ENCODE measurements at places on chromosomes 16 and 17.
A peak's percentile ranks its signal among the peaks of the same experiment; 100 is the strongest.

- no peak for DNase-seq
Measured at GRCh38 chr17:15019158-15019557, 246.0 kb downstream of the PMP22 start.

DNA sequence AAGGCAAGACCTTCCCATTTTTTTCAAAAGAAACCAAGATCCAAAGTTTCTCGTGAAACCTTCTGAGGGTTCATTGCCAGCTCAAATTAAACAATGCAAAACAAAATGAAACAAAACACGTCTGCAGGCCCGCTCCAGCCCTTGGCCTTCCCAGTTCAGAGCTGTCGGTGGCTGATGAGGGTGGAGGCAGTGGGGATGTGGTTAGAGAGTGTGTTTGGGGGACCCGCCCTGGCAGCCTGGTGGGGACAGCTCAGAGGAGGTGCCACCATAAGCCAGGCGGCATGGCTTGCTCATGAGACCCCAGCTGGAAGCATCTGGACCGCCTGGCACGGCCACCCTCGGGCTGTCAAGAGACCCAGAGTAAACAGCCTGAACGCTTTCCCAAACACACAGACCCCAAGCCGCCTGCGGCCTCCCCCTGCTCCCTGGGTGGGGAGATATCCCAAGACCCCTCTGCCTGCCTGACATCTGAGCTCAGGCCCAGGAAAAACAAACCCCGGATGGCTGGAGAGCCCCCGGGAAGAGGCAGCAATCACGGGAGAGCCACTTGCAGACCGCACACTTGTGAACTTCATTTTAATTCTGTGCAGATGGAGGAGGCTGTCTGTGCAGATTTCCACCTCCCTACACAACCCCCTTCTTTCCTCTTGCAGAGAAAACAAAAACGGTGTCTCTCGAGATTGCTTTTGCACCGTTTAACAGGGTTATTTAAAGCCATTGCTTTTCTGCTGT, 35.4 kb upstream of the LITAF start:
- DNase-seq, result no peak

- DNase-seq, result peak; percentile 75
Measured at GRCh38 chr16:68284847-68285246, 20.5 kb downstream of the SLC7A6 start.

GRCh38 chr16:56876048-56876447, 11.0 kb downstream of the SLC12A3 start:
- no peak for DNase-seq

DNA sequence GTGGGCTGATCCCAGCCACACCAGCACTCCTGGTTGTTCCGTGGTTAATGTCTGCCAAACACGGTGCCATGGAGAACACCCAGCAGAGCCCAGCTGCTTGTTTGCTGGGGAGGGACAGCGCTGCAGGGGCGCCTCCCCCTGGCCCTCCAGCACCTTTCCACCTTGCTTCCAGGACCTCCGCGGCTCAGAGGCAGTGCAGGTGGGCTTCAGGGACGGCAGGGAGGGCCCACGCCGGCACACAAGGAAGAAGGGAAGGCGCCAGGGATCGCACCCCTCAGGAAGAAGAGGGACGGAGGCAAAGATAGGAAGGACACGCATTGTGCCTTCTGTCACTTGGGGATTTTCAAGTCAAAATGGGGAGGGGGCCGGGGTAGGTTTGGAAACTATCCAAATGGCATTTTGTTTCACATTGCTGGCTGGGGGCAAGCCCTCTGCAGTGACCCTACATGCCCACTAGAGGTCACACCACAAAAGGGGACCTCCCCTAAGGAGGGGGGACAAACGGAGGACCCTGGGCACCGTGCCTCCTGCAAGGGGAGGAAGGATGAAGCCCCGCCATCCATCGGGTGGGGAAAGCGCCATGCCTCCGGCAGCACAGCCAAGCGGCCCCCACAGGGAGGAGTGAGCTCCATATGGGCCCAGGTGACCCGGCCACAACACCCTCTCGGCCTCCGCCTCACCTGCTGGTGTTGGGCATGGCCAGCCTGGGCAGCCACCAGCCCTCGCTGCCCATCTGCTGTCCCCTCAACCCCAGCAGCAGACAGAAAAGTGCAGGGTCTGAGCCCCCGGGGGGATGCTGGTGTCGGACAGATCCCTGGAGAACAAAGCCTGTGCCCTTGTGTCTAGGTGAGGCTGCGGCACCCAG, 7.5 kb upstream of the C16orf95 start:
- peak; percentile 62 for DNase-seq

DNA sequence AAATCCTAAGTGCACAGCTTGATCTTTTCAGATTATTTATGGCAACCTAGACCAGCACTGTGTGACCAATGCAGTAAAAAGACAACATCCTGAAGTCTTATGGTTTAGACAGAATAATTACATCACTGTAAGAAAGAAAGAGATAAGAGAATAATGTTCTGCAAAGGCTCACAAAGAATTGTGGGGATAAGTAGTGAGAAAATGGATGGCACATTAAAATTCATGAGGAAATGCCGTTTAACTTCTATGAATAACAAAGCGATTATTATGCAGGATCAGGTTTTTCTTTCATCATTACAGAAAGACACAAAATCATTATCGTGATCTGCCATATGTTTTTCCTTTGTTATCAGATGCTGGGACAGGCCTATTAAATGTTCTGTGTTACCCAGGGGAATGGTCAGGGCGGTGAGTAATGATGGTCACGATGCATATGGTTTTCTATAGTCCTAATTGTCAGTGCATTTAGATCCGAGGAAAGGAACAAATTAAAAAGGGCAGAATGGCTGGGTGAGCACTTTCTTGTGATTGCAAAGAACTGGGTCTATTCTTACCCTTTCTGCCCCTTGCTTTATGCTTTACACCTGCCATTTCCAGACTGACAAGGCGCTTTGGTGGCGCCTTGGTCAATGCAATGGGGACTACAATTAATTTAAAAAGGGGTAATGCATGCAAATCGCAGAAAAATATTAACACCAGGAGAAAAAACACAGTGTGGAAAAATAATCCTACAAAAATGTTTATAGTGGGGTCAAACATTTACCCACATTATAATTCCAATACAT, 18.1 kb upstream of the DHX40 start:
- peak; percentile 70 for DNase-seq

- DNase-seq, result no peak
Measured at GRCh38 chr17:83089328-83090132, 10.1 kb downstream of the METRNL start.

GRCh38 chr17:38815576-38816193, 9.4 kb downstream of the CWC25 start:
- peak; percentile 37 for DNase-seq

DNA sequence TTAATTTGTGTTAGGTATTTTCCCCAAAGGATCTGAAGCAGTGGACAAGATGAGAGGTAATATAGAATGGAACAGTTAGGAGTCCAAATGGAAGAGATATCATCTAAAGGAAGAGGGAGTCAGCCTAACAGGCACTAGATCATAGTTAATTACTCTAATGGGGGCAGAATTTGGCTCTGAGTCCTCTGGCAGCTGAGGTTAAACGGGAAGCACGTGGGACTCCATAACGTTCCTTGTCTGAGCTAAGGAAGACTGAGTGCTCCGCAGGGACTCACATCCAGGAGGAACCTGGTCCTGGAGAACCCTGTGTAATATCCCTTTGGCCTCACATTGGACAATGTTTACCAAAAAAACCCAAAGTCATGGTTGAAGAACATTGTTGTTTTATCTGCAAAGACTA, 46.6 kb upstream of the TEX2 start:
- no peak for DNase-seq

DNA sequence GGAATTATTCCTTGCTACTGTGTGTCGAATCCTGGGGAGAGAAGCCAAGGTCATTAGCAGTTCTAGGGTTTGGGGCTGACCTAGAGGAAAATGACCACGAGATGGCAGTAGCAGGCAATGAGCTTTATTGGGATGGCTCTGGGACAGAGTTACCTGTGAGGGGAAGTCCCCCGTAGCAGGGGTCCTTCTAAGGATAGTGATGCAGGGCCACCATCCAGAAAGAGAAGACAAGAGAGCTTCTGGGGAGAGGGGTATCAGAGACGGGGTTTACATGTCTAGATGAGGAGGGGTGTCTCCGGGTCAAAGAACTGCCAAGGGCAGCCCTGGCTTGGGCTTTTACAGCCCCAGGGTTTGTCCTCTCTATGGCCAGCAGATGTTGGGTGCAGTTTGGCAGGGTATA, 6.4 kb upstream of the GGT6 start:
- DNase-seq, result peak; percentile 58

- DNase-seq, result no peak
Measured at GRCh38 chr17:58823051-58823525, 67.4 kb downstream of the PPM1E start.

DNA sequence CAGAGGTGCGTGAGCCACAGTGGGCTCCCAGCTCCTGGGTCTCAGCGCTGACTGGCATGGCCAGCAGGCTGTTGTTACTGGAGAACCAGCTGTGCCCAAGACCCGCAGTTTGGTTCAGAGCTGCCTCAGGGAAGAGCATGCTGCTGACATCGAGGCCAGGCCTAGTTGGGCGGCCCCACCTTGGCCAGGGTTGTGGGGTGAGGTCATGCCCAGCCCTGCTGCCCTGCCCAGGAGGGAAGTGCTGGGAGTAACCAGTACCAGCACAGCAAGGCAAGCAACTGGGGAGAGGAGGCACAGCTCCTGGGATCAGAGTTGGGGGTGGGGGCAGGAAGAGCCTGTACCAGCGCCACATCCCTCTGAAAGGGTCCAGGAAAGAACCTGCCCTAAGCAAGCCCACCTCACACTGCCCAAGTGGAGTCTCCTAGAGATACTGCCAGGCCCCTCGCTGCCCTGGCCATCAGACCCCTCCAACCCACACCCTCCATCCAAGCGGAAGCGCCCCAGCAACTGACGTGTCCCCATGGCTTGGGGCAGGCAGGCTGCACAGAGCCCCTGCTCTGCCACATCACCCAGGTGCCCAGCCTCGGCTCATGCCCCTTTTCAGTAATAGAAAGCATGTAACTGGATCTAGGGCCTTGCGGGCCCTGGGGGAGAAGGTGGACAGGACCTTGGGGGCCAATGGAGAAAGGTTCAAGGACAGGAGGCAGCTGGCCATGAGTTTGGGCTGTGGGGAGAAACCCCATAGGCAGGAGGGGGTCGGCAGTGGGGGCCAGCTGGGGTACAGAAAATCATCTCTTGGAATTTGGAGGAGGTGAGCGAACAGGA, 990 bp downstream of the DOK4 start:
- DNase-seq, result no peak

DNA sequence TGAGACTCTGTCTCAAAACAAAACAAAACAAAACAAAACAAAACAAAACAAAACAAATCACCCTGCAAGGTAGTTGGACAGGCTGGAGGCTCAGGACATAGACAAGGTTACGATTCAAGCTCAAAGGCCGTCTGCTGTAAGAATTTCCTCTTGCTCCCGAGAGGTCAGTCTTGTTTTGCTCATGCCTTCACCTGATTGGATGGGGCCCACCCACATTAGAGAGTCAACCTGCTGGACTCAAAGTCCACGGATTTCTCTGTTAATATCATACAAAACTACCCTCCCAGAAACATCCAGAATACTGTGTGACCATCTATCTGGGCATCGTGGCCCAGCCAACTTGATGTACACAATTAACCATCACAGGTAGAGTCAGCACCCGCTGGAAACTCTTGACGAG, 330.0 kb upstream of the EEF2KMT start:
- DNase-seq, result no peak

- DNase-seq, result no peak
Measured at GRCh38 chr17:53791551-53791950, 31.2 kb upstream of the KIF2B start.

- no peak for DNase-seq
Measured at GRCh38 chr16:75085556-75085955, 31.0 kb downstream of the LDHD start.

DNA sequence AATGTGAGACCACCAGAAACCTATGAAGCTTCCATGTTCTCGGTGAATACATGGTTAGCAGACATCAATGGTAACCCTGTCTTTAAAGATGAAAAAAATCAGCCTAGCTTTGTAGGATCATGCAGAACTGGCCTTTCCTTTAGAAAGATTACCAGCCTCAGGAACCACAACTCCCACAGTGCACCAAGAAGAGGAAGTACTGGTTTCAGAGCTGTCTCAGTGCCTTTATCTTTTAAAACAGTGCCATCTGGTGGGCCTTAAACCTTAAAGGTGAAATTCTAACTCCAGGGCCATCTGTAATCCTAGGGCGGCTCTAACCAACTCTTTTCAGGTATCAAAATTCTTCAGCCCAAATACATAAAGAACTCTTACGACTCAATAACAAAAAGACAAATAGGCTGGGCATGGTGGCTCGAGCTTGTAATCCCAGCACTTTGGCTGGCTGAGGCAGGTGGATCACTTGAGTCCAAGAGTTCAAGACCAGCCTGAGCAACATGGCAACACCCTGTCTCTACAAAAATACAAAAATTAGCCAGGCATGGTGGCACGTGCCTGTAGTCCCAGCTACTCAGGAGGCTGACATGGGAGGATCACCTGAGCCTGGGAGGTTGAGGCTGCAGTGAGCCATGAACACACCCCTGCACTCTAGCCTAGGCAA, 5.4 kb downstream of the ATPAF2 start:
- peak; percentile 89 for DNase-seq

- DNase-seq, result peak; percentile 21
Measured at GRCh38 chr17:42422412-42422957, 571 bp downstream of the CAVIN1 start.

DNA sequence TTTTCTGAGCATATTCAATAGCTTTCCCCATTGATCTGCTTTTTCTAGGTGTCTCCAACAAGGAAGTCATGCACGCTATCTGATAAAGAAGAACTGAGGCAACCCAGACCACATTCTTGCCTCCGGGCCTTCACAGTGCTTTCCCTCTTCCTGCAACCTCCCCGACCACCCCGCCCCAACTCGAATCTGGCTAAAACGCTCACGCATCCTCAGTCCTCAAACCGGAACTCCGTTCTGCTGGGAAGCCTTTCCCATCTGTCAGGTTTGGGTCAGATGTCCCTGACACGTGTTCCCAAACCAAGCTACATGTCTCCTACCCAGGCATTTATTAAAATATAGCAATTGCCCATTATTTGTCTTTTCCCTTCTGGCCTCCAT, 112.7 kb downstream of the VPS53 start:
- DNase-seq, result no peak

DNA sequence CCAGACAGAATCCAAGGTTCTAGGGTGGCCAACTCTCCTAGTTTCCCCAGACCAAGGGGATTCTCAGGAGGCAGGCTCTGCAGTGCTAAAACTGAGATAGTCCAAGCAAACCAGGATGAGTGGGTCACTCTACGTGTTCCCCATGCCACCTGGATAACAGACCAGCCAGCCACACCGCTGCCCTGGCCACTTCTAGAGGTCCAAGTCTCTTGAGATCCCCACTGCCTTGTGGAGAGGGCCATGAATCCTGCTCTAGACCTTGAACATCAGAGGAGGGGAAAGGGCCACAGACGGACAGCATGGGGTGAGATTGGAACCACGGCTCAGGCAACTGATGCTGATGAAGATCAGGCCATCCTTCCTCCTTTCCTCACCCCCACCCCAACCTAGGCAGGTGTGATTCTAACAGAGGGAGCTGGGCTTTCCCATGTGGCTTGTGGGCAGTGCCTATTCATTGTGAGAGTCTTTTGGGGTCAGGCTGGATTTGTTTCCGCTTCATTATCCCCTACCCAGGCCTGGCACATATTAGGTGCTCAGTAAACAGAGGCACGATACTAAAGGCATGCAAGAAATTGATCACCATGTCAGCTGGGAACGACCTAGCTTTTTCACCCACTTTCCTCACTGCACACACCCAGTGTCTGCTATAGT, 16.8 kb upstream of the TVP23A start:
- no peak for DNase-seq

- no peak for DNase-seq
Measured at GRCh38 chr17:27994586-27994985, 47.9 kb upstream of the NLK start.

Data from NB4 (cell line).